Vagina (tissue), 2 donors: ENCODE measurements at places on chromosomes 3 and 15.

GRCh38 chr3:183377307-183377959, 51.0 kb downstream of the MCF2L2 start:
- DNase-seq: no peak

GRCh38 chr15:69375151-69375790, 38.9 kb upstream of the KIF23 start:
- no peak for DNase-seq

DNA sequence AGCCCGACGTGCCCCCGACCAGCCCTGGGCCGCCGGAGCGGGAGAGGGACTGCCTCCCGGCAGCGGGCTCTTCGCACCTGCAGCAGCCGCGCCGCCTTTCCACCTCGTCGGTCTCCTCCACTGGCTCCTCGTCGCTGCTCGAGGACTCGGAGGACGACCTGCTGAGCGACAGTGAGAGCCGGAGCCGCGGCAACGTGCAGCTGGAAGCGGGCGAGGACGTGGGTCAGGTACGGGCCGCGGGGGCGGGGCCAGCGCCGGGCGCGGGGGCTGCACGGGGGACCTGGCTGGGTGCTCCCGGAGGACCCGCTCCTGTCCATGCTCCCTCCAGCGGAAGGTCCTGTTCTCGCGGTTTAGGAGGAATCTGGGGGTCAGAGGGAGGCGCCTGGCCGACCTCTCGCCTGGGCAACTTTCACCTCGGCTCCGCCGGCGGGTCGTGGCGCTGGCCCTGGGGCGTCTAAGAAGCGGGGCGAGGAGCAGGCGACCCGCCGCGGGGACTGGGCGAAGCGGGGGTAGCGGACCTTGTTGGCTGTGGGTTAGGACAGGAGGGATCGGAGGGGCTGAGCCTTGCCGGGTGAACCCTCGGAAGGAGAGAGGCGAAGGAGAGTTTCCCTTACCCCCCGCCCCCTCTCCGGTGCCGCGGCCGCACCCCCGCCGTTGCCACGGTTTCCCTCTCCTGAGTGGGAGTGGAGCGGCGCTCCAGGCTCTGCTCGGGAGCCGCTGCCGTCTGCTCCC, 682 bp downstream of the ITPKA start:
- no peak for DNase-seq

DNA sequence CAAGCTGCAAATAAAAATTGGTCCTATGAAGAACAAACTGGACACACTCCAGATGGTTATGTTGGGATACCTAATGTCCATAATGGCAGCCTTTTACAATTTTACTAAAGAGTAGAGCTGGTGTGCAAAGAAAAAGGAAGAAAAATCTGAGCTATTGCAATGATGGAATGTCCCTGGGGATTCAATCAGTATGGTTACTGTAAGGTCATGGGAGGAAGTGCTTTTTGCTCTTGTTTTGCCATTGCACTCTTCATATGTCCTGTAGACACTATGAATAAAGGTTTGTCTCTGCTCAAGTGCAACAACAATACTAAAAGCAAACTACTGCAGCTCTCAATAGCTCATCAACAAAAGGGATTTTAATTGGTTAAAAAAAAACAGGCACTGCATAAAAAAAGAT, 5.4 kb downstream of the PFN2 start:
- DNase-seq: no peak

DNA sequence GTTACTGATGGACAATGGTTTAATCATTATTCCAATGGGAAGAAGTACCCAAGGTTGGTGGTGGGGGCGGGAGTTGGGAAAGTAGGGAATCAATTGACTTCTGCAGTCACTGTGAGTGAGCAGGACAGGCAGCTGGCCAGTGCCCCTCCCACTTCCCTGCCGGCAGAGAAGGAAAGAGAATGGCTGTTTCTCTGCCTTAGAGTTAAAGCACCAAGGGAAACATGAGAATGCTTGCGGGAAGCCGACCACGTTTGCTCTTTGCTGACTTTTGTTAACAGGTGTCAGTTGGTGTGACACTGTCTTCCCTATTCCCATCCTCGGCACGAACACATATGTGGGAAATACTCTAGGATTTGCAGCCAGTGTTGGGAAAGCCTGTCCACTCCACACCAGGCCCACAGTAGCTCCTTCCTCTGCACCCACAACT, 33.5 kb upstream of the MFSD1 start:
- DNase-seq: no peak

DNA sequence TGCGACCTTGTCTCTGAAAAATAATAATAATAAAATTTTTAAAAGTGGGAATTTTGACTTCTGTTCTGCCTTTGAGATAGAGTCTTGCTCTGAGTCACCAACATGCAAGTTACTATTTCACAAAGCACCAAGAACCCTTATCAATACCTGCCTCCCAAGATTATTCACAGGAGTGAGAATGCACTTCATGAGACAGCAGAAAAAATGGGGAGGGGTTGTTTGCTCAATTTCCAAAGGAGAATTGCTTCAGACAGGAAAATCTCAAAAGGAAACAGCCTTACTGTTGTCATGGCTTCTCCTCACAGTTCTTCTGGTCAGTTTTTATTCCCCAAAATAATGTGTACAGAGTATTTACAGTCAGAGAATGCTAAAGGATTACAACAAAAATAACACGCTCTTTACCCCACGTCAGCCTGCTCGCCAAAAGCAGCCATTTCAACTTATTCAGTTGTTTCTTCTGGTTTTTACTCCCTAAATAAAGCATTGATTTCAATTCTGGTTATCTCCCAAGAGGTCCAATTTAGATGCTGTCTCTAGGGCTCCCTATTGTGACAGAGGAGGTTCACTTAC, 89.0 kb downstream of the PPCDC start:
- DNase-seq: no peak

DNA sequence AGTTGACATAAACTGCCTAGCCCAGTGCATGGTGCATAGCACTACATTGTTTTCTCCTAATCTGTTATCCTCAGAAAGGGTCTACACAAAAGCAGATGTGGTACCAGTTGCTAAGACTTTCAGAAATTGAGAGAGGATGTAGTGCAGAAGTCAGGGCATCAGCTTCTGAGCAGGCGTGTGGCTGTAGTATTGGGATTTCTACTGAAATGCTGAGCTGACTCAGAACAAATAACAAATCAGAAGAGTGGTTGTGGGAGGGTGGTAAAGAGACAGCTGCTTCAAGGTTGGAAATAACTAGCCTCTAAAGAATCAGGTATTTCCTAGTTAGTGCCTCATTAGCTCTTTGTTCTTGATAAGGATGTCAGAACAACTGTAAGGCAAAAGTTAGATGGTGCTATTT, 161.3 kb downstream of the AKAP13 start:
- no peak for DNase-seq

- DNase-seq: no peak
Observed at GRCh38 chr3:12859840-12860239, 18.5 kb upstream of the RPL32 start.

DNA sequence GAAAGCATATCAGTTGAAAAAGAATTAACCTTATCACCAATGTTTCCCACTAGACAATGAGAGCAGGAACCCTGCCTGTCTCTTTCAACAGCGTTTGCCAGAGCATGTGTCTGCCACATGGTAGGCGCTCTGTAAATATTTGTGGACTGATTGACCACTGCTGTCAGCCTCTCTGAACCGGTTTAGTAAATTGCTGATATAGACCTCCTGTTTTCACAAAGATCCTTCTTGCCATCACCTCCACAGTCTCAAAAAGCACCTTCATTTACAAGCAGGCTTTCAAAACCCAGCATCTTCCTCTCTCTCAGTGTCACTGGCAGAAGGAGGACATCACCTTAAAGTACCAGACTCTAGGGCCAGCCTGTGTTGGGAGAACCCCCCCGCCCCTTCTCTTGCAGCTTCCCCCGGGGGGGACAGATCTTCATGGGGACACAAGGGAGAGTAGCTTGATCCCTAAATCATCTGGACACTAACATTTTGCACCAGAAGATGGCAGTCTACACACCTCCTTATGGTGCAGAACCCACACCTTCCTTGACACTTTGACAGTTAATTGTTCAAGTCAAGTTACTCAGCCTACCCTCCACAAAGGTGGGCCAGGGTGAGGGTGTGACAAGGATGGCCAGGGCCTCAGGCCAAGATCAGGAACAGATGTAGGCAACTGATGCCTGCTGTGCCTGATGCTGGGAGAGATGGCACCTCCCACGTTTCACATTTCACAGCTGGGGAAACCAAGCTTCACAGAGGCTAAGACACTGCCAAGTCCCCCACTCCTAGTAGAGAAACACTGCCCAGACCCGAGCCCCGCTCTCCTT, 37.8 kb upstream of the USP3 start:
- DNase-seq: no peak

GRCh38 chr15:85494048-85494777, 113.8 kb downstream of the AKAP13 start:
- DNase-seq: no peak

- DNase-seq: no peak
Observed at GRCh38 chr15:59334076-59334415, 38.6 kb downstream of the MYO1E start.

- DNase-seq: no peak
Observed at GRCh38 chr15:48091522-48091921, 29.3 kb upstream of the SLC24A5 start.

DNA sequence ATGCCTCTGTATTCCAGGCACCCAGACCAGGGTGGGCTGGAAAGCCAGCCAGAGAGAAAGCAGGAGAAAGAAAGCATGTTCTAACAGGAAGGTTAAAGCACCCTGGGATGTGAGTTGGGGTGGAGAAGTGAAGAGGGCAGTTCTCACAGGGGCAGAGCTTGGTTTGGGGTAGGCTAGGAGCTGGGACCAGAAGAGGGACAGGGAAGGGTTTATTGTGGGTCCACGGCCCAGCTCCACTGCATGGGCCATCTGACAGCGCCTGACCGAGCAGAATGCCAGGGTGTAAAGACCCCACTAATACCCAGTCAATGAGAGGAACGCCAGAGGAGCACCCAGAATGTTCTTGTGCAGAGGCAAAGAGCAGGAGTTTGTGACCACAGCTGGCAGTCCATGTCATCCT, 27.1 kb upstream of the MAGEF1 start:
- DNase-seq: peak; percentile 85

DNA sequence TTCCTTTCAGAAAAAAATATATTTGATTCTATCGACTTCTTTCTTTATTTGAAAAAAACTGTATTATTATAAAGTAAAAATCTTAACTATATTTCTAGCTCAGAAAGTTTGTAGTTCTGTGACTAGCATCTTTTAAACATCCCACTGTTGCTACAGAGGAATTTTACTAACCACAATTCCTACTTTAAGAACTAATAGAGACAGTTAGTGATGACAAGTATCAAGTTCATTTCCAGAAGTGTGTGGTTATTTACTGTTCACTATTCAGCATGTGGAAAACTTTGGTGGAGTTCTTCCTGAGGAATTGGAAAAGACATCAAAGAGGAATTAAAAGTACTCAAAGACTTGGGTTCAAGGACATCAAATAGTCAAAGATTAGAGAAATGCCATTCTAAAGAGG, 524.1 kb upstream of the CBLB start:
- DNase-seq: no peak

DNA sequence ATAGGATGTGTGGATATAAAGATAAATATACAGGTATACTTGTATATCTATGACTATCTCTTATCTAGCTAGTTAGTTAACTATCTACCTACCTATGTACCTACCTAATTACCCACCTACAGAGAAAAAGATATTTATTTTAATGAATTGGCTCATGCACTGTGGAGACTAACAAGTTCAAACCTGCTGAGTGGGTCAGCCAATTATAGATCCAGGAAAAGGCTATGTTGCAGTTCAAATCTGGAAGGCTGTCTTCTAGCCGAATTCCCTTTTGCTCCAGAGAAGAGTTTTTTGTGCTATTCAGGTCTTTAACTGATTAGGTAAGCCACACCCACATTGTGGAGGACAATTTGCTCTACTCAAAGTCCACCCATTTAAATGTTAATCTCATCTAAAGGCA, 335.0 kb downstream of the GRM7 start:
- no peak for DNase-seq

DNA sequence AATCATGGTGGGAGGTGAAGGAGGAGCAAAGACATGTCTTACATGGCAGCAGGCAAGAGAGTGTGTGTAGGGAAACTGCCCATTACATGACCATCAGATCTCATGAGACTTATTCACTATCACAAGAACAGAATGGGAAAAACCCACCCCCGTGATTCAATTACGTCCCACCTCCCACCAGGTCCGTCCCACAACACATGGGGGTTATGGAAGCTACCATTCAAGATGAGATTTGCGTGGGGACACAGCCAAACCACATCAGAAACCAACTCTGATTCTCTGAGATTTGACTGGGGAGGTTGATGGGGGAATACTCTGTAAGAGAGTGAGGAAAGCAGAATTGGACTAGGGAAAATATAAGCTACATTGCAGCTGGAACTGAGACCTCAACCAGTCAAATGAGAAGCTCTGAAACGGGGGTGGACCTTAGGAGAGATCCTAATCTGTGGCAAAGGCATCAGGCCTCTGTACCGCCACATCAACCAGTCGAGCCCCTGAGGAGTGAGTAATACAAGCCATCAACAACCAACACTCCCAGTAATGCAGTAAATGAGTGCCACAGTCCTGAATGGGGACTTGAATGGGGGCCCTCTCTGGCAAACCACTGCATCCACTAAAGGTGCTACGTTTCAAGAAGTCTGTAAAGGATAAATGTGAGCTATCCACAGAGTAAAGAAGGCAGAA, 207.9 kb upstream of the GADL1 start:
- no peak for DNase-seq

DNA sequence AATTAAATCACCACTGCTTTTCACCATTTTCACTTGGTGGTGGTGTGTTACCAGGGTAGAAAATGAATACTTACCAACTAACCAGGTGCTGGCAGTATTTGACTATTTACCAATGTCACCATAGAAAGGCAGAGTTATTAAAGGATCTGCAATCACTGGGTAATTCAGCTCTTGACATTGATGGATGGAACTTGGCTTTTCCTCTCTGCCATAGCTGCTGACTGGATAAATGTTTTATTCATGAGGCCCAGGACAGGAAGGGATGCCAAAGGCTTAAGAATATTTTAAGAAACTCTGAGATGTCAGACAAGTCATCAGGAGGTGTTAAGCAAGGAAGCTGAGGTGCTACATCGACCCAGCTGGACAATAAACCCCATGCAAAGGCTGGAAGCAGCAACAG, 495.5 kb upstream of the CFAP20DC start:
- DNase-seq: no peak

DNA sequence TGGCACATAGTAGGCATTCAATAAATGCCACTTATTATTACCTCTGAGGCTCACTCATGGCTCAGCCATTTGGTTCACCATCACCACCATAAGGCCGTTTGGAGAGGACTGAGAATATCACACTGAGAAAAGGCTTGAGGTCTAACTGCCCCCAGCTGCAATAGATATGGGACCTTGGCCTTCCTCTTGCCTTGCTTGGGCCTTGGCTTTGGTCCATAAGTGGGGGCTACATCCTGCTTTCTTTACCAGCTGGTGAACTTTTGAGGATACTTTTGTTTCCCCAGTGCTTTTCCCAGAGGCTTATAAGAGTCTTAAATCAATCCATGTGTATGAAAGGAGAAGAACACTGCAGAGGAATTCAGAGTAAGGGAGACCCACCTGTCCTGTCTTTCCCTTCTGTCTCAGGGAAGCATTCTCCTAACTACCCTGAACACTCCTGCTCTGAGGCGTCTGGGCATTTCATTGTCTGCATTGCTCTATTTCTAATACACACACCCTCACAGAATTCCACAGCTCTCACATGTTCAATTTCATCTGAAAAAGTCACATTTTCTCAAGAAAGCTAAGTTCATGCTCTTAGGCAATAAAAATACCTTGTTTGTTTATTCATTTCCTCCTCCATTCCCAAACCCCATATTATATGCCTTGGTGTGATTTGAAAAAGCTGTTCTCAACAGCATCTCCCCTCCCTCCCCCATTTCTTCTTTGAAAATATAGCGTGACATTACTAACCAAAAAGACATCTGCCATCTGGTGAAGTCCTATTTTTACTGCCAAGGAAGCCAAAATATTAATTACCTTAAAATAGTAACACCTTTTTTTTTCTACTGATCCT, 22.5 kb upstream of the KCNMB2 start:
- no peak for DNase-seq
